Vein endothelial cell (primary cell): ENCODE measurements at places on chromosomes 1 and 21. TPM values are rescaled to one million over a fixed set of nuclear protein-coding genes. Genes with fewer than 3 reads are reported as not detected.

ZMYND12 gene
- 0.48 TPM in 1 of 2 replicates, not detected in the other for total RNA-seq

RNU1-4 gene
- under 0.01 TPM in 2 replicates for total RNA-seq

LAMC2 gene
- 2.3 and 2.8 TPM in 2 replicates for total RNA-seq

TTC22 gene
- not detected in 2 replicates for total RNA-seq

CFHR3 gene
- not detected in 2 replicates for total RNA-seq

LRRC42 gene
- 27.1 and 27.4 TPM in 2 replicates for total RNA-seq

OR6Y1 gene
- not detected in 2 replicates for total RNA-seq

HSD3B2 gene
- total RNA-seq = not detected in 2 replicates

SPATA1 gene
- total RNA-seq = 0.98 and 1.1 TPM in 2 replicates

DENND2C gene
- total RNA-seq = 1.1 and 1.3 TPM in 2 replicates

NEXN gene
- 2.3 and 2.4 TPM in 2 replicates for total RNA-seq

STYXL2 gene
- not detected in 2 replicates for total RNA-seq

GNL2 gene
- total RNA-seq = 61.4 and 68.1 TPM in 2 replicates

ANGPTL1 gene
- under 0.01 TPM in 2 replicates for total RNA-seq

GBP1 gene
- total RNA-seq = 19.9 and 20.5 TPM in 2 replicates

NBPF10 gene
- 0.38 and 0.98 TPM in 2 replicates for total RNA-seq

NHLH2 gene
- not detected in 2 replicates for total RNA-seq
